ENCODE measurements at places on chromosomes 4 and X. TPM values are rescaled to one million over a fixed set of nuclear protein-coding genes. Genes with fewer than 3 reads are reported as not detected.

DNA sequence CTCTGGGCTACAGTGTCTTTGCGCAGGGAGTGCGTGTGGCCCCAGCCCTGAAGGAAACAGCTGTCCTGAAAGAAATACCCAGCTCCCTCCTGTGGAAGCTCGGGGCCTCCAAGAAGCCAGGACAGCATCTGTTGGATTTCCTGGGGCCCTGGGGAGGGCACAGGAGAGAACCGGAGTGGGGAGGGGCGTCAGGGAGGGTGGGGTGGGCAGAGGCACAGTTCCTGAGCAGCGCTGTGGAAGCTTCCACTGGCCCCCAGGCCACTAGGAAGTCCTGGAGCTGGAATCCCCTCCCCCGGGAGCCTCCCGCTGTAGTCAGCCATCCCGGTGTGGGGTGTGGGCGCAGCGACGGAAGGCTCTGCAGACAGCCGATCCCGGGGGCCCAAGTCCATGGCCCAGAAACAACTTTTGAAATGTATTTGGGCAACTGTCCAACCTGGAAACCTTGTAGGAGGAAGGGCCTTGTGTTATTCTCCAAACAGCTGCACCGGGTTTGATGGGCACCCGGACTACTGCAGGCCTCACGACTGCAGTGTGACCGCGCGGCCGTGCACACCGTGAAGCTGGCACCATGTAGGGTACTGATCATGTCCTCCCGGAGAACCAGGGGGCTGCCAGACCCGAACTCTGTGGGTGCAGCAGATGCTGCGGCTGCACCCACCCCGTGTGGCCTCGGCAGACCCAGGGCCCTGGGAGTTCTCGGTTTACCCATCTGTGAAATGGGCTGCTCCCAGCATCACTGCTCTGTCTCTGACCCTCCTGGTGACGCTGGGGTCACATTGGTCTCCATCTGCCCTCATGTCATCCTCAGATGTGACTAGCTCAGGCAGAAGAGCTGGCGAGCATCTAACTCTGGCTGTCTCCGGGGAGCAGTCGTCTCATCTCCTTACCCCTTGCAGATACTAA is 68.5 kb upstream of the HMX1 start:
- no peak for ATAC-seq

DNA sequence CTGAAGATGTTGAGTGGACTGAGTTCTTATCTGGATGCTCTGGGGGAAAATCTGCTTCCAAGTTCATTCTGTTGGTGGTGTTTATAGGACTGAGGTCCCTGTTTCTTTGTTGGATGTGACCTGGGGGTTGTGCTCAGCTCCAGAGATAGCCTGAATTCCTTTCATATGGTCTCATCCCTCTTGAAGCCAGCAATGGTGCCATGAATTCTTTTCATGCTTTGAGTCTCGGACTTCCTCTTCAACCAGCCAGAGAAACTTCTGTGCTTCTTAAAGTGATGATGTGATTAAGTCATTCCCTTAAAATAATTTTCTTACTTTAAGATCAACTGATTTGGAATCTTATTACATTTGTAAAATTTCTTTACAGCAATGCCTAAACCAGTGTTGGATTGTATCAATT is 233.8 kb upstream of the UGT8 start:
- ATAC-seq: no peak

DNA sequence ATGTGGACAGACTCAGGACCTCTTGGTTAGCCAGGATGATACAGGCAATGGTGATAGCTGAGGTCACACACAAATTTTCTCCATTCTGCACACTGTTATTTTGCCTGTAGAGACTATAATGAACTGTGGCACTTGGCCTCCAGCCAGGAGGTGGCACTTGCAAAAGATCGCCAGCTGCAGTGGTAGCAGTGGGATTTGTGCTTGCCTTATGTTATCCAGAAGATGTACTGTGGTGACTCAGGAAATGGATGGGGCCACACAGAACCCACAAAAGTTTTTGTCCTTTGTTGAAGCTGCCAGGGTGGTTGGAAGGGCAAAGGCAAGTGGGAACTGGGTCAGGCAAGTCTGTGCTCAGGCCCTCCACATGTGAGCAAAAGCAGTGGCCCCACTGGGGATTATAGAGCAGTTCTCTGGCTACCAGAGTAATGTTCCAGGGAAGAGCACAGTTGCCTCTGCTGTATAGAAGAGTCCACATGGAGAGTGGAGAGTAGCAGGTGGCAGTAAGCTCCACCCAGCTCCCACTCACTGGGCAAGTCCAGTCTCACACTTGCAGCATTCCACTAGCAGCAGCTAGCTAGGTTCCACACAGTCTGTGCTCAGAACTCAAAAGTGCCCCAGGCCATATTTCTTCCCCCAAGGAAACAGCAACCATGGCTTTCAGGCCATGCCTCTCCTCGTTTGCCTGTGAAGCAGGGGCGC is 5.9 kb upstream of the C4orf17 start:
- ATAC-seq: peak; percentile 61

DNA sequence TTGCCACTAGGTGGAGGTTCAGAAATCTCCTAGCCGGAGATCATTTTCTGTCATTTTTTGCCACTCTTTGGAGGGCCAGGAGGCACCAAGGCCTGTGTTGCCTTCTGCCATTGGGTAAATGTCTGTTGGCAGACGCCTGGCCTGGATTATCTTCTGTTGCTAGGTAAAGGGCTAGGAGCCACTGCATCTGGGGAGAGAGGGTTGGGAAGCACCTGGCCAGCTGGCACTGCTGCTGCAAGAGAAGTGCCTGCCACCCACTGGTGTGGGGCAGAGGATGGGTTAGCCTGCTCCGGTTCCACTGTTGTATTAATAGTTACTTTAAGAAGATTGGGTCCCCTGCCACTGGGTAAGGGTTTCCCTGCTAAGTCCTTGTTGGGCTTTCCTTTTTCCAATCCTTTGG is 58.1 kb downstream of the AWAT2 start:
- no peak for ATAC-seq

- peak; percentile 78 for ATAC-seq
These were observed 4.9 kb downstream of the SMR3A start for GRCh38 chr4:70365479-70365878.

- ATAC-seq: no peak
These were observed 127.1 kb upstream of the SLC4A4 start for GRCh38 chr4:71211748-71212147.

DNA sequence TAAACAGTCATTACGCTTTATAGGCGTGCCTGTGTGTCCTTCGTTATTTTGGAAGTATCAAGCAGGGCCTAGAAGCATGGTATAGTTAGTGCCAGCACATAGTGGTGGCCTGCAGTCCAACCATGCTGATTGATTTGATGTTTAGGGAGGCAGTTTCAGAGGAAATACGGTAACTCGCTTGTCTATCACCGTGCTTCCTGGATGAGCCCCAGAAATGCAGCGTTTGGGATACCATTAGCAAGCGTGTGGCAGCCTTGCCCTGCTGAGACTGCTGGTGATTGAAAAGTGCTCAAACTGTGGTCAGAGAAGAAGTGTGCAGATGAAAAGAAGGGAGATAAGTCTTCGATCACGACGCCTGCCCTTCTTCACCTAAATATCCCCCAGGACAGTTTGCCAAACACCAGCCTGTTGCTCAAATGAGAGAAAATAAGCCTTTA is 158.4 kb downstream of the CHIC2 start:
- ATAC-seq: peak; percentile 40

- peak; percentile 94 for ATAC-seq
These were observed 17.6 kb downstream of the HS6ST2 start for GRCh38 chrX:132940727-132941327.

- ATAC-seq: no peak
These were observed 124.1 kb upstream of the SLIT2 start for GRCh38 chr4:20127626-20128025.

SNCA gene
- total RNA-seq: 6.5 TPM

MAP7D3 gene
- 4.8 TPM for total RNA-seq

ARHGAP6 gene
- 0.56 TPM for total RNA-seq

THAP6 gene
- total RNA-seq: 9.7 TPM

FREM3 gene
- not detected for total RNA-seq

SHOX gene
- total RNA-seq: not detected
